ENCODE measurements at places on chromosomes 12 and 14.

- DNase-seq = no peak
These were observed 13.9 kb downstream of the ADGRD1 start for GRCh38 chr12:130967636-130968035.

GRCh38 chr12:109488051-109488665, 10.7 kb downstream of the UBE3B start:
- DNase-seq = no peak

DNA sequence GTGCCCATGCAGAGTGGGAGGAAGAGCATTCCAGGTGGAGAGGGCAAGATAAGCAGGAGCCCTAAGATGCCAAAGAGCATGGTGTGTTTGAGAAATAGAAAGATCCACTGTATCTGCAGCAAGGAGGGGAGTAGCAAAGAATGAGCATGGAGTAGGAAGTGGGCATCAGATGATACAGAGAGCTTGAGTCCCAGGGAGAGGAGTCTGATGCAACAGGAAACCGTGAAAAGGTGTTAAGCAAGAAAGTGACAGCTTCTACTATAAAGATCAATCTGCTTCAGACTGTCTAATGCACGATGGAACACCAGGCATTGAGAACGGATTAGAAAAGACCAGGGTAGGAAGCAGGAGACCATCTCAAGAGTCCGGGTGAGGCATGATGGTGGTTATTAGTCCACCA, 12.3 kb upstream of the GPRC5D start:
- no peak for DNase-seq

GRCh38 chr12:32828120-32828519, 68.5 kb downstream of the PKP2 start:
- DNase-seq = no peak

GRCh38 chr12:7354529-7354928, 50.7 kb downstream of the ACSM4 start:
- no peak for DNase-seq

DNA sequence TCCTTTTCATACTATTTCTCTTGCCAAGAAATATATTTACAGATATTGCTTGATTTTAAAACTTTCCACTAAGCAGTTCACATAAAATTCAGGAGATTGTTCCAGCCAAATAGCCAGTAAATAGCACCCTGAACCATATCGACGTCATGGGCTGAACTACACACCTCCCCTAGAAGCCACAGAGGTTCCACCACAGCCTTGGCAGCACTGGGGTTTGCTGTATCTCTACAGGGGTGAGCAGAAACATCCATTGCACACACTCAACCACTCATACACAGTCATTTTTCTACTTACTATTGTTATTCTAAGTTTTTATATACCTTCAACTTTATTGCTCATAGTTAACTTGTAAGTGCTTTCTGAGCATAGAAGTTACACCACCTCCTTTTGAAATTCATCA, 8.1 kb upstream of the EIF2S3B start:
- DNase-seq = no peak

DNA sequence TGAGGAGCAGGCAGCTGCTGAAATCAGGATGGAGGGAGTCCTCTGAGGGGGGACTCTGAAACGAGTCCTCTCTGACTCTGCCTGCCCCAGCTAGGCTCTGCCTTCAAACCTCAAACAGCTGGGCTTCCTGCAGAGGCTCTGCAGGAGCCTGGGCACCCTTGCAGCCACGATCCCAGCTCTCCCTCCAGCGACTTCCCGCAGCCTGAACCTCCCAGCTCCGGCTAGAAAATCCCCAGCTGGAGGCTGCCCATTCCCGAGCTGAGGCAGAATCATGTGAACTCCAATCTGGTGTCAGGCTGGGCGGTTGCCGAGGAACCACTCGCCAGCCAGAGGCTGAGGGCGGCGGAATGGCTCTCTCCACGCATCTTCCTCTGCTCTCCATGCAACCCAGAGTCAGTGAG, at the start of gene GPR68:
TSS of gene GPR68 (minus strand) at position 204 of the 401 bp plus-strand sequence. CDS start 9,654 bp downstream, outside the sequence.
- DNase-seq = peak; percentile 55

- DNase-seq = no peak
These were observed 18.9 kb downstream of the TMEM63C start for GRCh38 chr14:77200406-77200985.

GRCh38 chr14:103555559-103556337, 6.7 kb downstream of the BAG5 start:
- DNase-seq = no peak

- DNase-seq = no peak
These were observed 532 bp downstream of the FKBP11 start for GRCh38 chr12:48924617-48925303.

DNA sequence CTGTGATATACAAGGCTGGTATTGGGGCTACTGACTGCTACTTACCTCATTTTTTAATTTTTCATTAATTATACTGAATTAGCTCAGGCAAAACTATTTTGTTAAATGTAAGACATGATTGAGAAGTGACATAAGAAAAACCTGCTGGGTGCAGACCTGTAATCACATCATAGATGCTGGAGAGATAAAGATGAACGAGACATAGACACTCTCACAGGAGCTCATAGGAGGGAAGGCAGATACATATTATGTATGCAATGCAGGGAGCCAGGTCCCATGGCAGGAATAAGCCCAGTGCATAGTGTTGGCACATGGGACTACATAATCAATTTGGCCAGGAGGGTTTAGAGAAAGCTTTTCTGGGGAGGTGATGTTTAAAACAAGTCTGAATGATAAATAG, 74.9 kb downstream of the PRKCH start:
- DNase-seq = no peak

DNA sequence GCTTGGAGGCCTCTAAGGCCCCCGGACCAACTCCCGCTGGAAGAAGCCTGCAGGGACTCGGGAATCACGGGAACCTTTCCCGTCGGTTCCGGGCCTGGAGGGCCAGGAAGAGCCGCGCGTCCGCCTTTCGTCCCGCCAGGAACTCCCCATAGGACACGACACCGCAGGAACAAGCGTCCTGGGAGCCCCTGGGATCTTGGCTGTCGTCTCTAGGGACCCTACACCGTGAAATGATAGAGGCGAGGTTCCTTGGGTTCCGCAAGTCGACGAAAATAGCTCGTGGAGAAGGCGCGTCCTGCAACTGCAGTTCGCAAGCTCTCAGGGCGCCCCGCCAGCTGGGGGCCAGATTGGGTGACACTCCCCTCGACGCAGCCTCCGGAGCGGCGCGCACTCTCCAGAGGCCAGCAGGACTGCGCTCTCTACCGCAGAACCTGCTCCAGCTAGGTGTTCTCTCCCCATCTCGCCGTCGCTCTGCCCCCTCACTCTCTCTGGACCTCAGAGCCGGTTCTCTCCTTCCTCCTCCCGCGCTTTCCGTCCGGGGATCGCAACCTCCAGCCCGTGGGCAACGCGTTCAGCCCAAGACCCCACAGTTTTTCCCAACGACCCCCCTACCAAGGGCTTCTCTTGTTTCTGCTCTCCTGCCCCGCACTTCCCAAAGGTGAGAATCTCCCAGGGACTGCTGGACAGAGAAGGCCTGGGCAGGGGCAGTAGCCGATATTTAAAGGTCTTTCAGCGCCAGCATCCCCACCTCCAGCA, 776 bp downstream of the BMP4 start:
- DNase-seq = no peak

- DNase-seq = no peak
These were observed 215.7 kb upstream of the CRY1 start for GRCh38 chr12:107309020-107309419.

DNA sequence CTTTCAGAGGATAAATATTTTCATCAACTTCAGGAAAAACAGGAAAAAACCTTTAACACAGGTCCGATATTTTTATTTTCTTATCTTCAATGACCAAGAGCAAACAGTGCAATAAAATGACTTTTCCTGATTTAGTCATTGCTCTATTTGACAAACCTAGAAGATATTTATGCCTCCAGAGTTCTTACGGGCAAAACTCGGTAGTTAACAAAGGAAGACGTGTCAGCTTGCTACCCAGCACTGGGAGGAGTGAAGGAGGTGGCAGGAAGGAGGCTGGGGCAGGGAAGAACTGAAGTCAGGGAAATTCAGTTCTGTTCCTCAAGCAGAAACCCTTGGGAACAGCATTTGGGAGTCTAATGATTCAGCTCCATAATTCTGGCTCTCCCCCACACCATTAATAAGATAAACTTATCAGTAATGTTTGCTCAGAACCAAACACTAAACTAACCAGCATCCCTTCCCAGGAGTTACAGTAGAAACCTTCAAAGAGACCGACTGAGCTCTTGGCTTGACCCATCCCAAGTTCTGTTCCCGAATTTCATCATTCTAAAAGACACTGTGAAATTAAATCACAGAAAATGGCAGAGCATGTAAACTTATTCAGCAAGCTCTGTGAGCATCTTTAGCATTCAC, 163.3 kb downstream of the APAF1 start:
- no peak for DNase-seq

DNA sequence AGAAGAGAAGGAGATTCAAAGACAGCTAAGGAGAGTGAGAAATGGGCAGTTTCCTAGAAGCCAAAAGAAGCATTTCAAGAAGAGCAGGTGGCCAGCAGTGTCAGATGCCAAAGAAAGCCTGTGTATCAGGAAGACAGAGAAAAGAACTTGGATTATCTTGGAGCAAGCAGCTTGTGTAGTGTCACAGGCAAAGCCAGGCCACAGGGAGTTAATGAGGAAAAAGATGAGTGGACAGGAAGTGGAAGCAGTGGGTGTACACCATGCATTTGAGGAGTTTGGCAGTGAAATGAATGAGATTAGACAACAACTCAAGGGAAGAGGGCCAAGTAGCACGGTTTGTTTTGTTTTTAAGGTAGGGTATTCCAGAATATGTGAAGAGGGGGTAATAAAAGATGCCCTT, 5.6 kb upstream of the MYH7 start:
- DNase-seq = no peak

GRCh38 chr12:6425590-6426531, 18.9 kb upstream of the CD27 start:
- DNase-seq = peak; percentile 8

GRCh38 chr14:68250927-68251768, 431.6 kb downstream of the RAD51B start:
- no peak for DNase-seq

GRCh38 chr14:56814519-56814959, 4.3 kb upstream of the OTX2 start:
- DNase-seq = no peak

GRCh38 chr14:68548194-68549076, 244.4 kb downstream of the ZFP36L1 start:
- peak; percentile 32 for DNase-seq

- DNase-seq = no peak
These were observed 27.0 kb upstream of the HIF1A start for GRCh38 chr14:61668282-61668681.

GRCh38 chr12:65960820-65961189, 136.5 kb downstream of the HMGA2 start:
- no peak for DNase-seq

- no peak for DNase-seq
These were observed 74.5 kb downstream of the ETV6 start for GRCh38 chr12:11723993-11724392.

GRCh38 chr14:34629344-34629656, 648 bp downstream of the SNX6 start:
- DNase-seq = no peak

DNA sequence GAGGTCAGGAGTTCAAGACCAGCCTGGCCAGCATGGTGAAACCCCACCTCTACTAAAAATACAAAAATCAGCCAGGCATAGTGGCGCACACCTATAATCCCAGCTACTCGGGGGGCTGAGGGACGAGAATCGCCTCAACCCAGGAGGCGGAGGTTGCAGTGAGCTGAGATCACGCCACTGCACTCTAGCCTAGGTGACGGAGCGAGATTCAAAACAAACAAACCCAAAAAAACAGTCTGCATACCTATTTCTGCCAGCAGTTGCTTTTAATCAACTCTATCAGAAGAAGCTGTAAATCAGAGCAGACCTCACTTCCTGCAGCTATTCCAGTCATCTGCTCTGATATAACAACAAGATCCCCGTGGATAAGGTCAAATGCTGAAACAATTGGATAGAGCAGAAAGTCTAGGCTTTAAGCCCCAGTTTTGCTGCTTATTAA, 50.5 kb downstream of the LIMA1 start:
- no peak for DNase-seq

- DNase-seq = no peak
These were observed 59.0 kb downstream of the GALNT16 start for GRCh38 chr14:69318901-69319475.

- no peak for DNase-seq
These were observed 19.9 kb downstream of the SH2B3 start for GRCh38 chr12:111425655-111426054.

- DNase-seq = no peak
These were observed 78.4 kb upstream of the RAP1B start for GRCh38 chr12:68532204-68532886.

- DNase-seq = no peak
These were observed 16.8 kb upstream of the SDR39U1 start for GRCh38 chr14:24459331-24459730.

DNA sequence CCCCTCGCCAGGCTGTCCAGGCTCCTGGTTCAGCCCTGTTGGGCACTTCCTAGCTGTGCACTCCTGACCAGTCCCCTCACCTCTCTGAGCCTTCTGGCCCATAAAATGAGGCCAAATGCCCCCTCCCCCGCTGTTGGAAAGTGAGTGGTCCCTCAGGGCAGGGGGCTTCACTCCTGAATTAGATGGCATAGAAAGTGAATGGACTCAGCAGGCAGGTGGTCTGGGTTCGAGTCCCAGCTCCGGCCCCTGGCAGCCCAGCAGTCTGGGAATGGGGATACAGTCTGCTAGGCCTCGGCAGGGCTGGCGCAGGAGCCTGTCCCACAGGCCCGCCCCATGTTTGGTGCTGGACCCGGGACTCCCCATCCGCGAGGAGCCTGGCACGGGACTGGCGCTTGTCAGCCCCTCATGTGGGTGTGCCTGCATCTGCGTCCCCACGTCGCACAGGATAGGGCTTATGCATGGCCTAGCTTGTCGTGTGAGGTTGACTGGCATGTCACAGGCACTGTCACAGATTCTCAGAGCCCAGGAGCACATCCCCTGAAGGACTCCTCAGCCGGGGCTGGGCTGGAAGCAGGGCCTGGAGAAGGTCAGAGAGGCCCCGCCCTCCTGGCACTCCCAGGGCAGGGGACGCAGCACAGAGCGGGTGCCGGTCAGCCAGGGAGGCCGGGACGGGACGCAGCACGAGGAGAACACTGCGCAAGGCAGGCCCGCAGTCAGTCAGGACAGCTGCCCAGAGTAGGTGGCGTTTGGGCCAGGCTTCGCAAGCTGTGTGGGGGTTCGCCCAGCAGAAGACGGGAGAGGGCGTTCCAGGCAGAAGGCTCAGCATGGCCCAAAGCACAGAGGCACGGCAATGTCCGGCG, 40.5 kb downstream of the DIO3 start:
- DNase-seq = no peak

DNA sequence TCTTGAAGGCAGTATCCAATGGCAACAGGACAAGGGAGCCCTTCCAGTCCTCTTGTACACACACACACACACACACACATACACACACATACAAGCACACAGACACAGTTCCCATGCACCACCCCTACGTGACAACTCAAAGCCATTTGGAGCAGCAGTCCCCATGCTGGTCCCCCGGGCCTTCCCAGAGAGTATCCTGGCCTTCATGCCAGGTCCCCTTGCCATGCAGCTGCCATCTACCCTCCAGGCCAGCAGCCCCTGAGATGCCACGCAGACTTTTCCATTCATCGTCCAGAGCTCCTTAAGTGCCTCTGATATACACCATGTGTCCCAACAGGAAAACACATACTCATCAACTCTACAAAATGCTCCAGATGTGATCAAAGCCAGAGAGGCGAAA, 159.5 kb downstream of the ANO2 start:
- DNase-seq = no peak
